ENCODE measurements at places on chromosomes 2 and 18. TPM values are rescaled to one million over a fixed set of nuclear protein-coding genes. Genes with fewer than 3 reads are reported as not detected.

GRCh38 chr18:9961041-9961440 lies 47.2 kb downstream of the VAPA start:
- no peak for DNase-seq

DNA sequence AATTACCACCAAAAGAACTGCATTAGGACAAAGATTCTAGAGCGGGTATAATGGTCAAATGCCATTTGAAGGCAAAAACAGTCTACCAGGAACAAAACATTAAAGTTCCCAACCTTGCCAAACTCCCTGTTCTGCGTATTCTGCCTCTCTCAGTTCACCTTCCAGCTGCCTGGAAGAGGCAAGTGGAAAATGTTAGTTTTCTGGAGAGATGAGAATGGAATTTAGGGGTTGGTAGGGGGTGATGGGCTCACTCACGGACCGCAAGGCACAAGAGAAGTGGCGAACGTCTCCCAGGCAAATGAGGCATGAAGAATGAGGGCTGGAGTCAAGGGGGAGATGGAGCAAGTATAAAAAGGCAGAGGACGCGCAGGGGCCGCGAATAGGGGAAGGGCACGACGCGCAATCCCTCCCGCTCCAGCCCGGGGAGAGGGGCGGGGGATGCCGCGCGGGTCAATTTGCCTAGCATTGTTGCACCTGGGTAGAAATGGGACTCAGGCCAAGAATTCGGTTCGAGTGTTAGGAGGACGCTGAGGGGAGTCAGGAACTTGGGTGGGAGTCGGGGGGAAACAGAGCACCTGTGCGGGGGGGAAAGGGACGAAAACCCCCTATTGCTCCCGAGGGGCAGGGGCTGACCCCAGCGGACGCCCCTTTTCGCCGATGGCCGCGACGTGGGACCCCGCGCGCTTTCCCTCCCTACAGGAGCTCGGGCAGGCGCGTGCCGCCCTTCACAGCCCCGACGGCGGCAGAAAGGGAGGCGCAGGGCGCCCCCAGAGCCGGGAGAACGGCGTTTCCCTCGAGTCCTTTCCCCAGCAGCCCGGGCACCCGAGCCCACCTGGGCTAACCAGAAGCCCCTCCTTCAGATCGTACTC lies 573 bp downstream of the PAIP2B start:
- peak; percentile 52 for DNase-seq

TACR1 gene
- not detected for total RNA-seq

EVX2 gene
- not detected for total RNA-seq

COL6A3 gene
- total RNA-seq = 29.9 TPM

DNA sequence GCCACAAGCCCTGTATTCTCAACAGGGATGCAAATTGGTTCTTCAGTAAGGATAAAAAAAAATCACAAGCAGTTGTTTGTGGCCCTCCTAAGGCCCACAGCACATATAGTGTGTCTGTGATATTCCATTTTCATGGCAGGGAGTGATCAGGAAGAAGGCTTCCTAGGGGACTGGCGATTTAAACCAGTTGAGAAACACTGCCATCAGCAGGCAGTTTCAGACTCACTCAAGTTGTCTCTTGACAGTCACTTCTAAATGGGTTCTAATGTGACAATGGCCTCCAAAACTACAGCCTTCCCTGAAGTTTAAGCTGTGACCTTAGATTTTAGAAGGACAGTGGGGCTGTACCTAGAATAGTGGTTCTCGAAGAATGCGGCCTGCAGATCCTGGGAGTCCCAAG lies 6.0 kb downstream of the CIAO1 start:
- no peak for DNase-seq

DNA sequence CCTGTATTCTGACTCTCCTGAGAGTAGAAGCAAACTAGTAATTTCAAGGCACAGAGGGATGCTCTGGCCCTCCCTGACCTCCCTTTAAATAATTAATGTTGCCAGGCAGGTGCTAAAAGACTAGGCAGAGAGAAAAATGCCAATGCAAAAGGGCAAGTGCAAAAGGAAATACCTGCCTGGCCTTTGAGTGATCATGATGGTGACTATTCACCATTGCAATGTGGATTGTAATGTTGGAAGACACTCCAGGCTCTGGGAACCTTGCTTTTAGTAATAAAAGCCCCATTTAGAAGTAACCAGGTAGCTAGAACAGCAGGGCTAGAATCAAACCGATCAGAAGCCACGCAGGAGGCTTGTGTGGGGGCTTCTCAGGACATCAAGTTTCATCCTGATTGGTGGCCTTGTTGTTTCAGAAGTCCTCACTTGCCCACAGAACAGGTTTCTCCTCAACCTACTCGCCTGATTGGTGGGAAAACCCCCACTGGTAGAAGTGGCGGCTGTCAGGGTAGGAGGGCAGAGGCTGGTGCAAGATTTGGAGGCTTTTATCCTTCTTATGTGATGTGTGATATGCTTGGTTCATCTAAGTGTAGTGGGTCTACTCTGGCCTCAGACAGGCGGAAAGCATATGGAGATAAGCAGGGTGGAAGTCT lies 16.0 kb upstream of the CHRNA1 start:
- no peak for DNase-seq

WDR33 gene
- 58.6 TPM for total RNA-seq

DNA sequence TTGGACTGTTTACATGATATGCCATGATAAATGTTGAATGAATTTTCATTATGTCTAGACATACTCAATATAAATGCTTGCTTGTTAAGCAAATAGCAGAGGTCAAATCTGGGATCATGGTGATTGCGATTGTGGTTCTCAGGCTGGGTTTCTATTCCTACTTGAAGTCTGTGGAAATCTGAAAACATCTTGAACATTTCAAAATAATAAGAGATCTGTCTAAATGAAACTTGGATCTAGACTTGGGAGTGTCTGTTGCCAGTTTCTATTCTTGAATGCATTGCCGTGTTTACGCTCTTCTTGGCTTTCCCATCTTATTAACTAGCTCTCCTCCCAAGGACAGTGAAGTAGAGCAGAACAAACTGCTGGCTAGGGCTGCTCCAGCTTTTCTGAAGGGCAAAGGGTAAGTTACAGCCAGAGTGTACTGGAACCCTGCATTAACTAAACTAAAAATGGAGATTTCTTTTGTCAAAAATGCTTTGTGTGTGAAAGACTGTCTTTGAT lies 127.7 kb downstream of the DTNA start:
- DNase-seq = no peak

TRIM43B gene
- not detected for total RNA-seq

DNA sequence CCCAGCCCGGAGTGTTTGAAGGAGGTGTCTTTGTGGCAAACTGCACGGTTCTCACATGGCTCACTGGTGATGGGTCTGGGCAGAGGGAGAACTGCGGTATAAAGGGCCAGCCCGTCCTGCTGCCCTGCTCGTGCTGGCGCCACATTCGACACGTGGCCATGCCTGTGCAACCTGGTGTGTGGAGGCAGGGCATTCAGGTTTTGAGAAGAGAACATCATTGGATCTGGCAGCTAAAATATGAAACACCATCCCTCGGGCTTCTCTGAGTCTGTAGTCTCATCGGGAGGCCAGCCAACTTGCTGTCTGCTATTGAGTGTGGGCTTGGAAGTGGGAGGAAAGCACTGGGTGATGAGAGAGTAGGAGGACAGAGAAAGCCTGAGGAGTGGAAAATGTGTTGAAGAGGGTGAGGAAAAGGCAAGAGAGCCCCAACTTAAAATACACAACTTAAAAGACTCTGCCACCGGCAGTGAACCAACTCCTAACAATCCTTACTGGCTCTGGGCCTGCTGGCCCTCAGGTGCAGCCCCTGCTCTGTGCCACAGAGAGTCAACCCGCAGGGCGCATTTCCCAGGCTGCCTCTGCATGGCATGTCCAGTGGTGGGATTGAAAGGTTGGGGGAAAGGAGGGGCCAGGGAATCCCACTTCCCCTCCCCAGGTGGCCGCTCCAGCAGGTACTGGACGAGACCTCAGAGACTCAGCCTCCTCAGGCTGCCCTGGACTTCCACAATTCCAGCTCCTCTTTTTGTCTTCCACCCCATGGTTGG lies 112.7 kb upstream of the DLX2 start:
- DNase-seq = no peak

RUFY4 gene
- total RNA-seq = 1.7 TPM

PCARE gene
- total RNA-seq = not detected

ALLC gene
- not detected for total RNA-seq

PAX3 gene
- total RNA-seq = not detected

KRTCAP3 gene
- 4.7 TPM for total RNA-seq

GRCh38 chr18:12777500-12777944 lies 74.7 kb downstream of the PSMG2 start:
- DNase-seq = no peak

DNA sequence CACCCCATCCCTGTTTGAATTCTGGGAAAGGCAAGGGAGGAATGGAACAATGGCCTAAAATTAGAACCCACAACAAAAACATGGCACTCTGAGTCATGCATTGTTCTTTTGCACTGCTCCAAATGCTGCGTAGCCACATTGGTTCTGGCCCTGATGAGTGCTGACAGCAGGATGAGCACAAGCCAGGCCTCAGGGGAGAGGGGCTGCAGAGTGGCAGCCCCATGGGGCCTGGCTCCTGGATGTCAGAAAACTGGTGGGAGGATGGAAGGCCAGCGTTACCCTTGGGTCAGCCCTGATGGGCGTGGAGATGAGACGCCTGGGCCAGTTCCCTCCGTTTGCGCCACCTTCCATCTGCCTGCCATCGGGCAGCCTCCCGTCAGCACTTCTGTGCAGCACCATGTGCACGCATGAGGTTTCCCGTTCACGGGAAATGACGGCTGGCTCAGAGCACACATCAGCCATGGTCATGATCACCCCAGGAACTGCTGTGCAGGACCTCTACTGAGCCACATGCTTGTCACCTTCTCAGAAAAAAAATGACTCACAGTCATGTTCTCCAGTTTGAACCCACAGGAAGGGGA lies 65.6 kb downstream of the CYP26B1 start:
- no peak for DNase-seq

- no peak for DNase-seq
Measured at GRCh38 chr2:7905756-7906155, 776.1 kb upstream of the ID2 start.

- DNase-seq = no peak
Measured at GRCh38 chr18:78309924-78310323, 669.7 kb upstream of the SALL3 start.

DNA sequence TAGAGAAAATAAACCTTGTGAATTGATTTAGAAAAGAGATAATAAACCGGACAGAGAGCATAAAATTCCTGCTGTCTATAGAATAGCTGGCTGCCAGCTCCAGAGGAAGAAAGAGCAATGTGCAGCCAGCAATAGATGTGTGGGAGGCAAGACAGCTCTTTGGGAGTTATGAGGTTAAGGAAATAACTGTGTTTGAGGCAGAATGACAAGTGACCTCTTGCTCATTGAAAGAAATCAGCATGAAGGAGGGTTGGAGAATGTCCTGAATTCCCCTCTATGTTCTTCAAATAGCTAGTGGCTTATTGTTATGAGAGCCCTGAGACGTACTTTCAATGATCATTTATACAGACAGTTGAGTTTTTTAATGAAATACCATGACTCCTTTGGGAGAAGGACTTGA lies 1009.9 kb upstream of the NXPH2 start:
- no peak for DNase-seq

DNA sequence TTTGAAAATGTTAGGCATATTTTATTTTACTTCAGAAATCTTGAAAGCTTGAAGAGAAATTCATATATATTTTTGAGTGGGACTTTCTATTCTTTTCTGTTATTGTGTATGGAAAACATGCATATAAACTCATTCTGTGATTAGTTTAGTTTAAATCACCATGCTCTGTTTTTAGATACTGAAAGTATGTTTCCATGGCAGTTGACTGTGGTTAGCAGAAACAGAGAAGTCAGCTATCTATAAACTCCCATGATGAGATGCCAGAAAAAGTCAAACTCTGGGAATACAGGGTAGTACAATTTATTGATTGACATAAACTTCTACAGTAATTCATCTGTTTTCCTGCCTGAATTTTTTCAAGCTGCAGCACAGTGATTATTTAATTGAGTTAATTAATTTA lies 905.3 kb upstream of the VRK2 start:
- no peak for DNase-seq

- peak; percentile 88 for DNase-seq
Measured at GRCh38 chr2:233353769-233354499, at the start of gene DGKD. DGKD (plus strand) TSS chr2:233354494; CDS start chr2:233354519, 25 bp downstream.

GRCh38 chr2:5188636-5189035 lies 503.5 kb upstream of the SOX11 start:
- DNase-seq = no peak

GRCh38 chr2:85550486-85550885 lies 10.8 kb downstream of the GGCX start:
- DNase-seq = no peak

DNA sequence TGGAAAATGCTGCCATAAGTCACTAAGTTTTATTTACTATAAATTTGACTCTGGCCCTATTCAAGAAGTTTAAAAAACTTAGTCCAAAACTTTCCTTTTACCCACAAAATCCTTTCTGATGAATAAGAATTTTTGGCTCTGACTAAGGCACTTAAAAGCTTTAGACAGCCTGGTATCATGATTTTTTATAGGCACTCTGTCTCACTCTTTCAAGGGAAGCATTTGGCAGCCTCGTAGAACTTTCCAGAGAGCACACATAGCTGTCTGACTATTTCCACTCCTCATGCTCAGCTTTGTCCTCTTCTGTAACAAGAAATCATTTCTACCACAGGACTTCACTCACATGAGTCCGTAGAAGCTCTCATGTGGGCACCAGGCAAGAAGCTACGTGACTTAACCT lies 32.3 kb upstream of the XDH start:
- DNase-seq = no peak

DNA sequence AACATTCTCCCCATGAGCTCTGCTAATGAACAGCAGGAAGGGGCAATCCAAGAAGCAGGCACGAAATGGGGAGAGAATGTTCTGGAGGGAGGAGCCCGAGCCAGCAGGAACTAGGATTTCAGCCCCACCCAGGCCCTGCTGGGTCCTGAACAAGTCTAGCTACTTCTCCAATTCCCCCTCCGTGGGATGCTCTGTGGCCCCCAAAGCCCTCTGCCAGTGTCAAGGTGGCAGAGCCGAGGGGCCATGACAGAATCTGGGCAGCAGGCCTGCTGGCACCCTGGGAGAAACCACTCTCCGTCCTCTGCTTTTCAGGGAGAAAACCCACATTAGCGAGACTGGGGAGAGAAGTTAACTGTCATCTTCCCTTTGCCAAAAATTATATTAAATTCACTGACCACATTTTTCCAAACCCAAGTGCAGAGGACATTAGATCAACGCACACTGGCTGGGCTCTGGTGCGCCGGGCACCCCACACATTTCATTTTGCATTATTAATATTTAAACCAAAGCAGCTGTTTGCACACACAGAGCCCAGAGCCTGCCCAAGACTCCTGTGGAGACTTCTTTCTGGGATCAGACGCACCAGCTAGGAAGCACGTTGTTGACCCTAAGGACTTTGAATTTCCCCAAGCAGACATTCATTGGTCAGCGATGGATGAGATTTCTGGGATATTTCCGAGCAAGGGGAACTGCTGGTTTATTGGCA lies 80.2 kb upstream of the PKDCC start:
- no peak for DNase-seq

VWC2L gene
- total RNA-seq = not detected

DNA sequence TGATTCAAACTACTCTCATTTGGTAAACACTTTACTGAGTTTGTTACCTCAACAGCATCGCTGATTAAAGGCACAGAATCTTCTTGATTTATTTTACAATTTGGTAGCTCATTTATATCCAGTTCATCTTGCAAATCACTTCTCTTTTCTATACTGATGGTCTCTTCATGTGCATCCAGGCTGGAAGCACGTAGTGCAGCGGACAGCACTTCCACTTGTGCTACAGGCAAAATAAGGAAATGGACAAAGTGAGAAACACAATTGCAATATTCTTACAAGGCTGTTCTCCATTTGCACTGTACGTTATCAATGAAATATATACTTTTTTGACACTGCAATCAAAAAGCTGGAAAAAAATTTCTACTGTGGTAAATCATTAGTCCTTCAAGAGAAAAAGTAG lies 51.0 kb downstream of the PPP4R1 start:
- no peak for DNase-seq

GRCh38 chr2:112152476-112153178 lies 14.4 kb downstream of the FBLN7 start:
- DNase-seq = no peak
